ENCODE measurements at places on chromosomes 12 and 14.

DNA sequence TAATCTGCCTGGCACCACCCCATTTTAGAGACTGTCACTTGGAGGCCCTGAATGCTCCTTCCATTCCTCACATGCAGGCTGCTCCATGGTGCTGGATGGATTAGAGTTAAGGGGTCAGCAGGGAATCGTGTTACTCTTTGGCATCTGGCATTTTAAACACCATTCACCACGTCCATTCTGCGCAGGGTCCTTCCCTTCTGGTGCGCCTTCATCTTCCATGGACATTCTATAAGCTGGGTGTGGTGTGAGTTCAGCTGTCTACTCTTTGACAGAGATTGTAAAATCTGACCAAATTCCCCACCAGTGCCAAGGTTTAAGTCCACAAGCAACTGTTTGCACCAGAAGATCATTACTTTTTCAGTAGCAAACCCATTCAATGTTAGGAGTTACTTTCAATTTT, 47.8 kb downstream of the GIT2 start:
- DNase-seq = no peak

DNA sequence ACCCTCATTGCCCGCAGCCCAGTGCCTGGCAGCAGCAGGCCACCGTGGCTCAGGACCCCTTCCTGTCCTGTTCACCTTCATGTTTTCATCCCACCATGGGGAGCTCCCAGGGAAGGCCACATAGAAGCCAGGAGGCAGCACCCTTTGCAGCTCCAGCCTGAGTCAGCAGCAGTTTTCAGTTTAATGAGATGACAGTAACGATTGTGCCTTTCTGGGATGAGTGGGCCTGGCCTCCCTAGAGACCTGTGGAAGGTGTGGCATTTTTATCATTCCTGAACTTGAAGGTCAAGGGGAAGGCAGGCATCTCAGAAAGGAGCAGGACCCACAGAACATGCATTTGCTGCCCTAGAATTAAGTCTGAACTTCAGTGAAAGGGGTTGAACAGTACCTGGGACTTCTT, 532.8 kb downstream of the FUT8 start:
- no peak for DNase-seq

GRCh38 chr12:118038137-118038536, 21.6 kb downstream of the RFC5 start:
- peak; percentile 93 for DNase-seq

DNA sequence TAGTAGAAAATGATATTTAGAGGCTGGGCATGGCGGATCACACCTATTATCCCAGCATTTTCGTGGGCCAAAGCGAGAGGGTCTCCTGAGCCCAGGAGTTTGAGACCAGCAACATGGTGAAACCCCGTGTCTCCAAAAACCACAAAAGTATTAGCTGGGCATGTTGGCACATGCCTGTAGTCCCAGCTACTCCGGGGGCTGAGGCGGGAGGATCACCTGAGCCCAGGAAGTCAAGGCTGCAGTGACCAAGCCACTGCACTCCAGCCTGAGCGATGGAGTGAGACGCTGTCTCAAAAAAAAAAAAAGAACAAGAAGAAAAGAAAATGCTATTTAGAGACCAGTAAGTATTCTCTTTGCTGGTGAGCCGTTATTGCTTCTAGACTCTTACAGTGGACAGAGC, 79.2 kb upstream of the MDM1 start:
- no peak for DNase-seq

DNA sequence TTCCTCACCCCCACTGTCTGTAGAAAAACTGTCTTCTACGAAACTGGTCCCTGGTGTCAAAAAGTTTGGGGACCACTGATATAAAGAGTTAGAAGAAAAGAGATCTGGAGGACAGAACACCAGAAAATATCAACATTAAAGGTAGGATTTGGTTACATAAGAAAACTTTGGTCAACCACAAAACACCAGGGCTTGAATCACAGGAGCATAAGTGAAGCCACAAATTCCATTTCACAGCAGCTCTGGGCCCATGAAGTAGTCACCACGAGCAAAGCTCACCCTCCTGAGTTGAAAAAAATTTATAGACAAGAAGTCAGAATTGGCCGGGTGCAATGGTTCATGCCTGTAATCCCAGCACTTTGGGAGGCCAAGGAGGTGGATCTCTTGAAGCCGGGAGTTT, 19.4 kb downstream of the RALGAPA1 start:
- no peak for DNase-seq

DNA sequence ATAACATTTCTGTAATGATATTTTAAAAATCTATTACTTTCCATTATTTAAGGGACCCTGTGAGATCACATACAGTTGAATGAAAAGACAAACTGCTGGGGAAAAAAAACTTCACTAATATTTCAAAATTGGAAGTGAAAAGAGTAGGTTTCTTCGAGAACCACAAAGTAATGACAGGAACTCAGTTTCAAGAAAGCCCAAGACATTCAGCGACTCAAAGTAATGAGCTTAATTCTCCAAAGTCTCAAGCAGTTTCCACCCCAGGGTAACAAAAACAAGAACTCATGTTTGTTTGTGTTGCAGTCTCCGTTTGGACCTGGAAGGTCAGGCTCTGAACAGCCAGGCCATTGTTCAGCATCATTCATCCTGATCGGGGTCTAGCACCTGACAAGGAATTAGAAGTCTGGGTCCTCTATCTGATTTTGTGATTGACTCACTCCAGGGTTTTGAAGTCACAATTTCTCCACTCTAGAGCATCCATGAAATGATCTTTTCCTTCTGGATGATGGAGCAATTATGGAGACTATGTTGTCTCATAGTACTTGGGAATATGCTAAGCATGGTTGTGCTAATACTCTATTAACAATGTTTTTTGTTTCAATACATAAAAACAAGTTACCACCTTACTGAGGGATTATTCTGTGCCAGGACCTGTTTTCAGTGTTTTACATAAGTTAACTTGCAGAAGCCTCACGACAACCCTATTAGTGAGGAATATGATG, 126.9 kb downstream of the SLC25A21 start:
- no peak for DNase-seq

DNA sequence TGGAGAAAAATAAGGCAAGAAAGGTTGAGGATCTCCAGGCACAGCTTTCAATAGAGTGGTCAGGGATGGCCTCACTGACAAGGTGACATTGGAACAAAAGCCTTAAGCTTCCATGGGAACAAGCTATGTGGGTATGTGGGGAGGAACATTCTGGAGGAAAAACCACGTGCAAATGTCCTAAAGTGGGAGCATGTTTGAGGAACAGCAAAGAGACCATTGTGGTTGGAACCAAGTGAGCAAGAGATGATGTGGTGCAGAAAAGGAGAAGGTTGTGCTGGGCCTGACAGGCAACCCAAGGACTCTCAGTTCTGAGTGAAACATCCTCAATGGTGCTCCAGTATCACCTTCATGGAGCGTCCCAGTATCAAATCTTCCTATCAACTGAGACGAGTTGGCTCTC, 184.0 kb downstream of the CAND1 start:
- no peak for DNase-seq
